NCI-H524 (cell line): ENCODE measurements at places on chromosomes 12 and 14.

DNA sequence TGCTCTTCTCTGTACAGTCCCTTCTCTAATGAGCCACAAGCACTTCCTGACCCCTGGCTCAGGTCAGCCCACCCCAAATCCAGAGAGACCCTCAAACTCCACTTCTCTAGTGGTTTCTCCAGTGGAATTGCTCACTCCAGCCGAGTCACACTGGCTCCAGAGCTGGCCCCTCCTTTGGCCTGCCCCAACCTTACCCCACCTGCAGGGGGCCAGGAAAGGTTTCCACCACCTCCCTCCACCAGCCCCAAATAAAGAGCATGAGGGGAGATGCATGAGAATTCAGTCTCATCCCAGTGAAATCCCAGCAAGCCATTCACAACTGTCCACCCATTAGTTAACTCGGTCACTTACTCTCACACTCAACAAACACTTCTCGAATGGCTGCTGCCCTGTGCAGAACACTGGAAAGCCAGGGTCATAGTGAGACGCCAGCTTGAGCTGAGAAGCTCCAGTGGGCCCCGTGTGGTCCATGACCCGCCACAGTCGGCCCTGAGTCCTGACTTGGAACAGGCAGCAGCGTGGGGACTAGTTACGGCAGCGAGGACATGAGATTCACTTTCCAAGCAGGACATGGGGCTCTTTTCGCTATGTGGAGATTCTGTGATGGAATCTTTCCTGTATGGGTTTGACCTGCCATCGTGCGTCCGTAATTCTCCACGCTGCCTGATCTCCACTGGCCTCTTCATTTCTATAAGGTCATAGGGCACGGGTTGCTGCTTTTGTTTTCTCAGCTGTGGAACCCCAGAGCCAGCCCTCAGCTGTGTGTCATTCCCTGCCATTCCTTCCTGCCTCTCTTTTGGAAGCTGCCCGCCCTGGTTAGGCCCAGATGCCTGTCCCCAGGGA, 44.2 kb downstream of the SLC6A12 start:
- DNase-seq, result no peak

GRCh38 chr14:36056845-36057244, 119.7 kb downstream of the PTCSC3 start:
- DNase-seq, result no peak

- DNase-seq, result peak; percentile 58
Observed at GRCh38 chr14:72892879-72893635, 844 bp downstream of the DPF3 start.

DNA sequence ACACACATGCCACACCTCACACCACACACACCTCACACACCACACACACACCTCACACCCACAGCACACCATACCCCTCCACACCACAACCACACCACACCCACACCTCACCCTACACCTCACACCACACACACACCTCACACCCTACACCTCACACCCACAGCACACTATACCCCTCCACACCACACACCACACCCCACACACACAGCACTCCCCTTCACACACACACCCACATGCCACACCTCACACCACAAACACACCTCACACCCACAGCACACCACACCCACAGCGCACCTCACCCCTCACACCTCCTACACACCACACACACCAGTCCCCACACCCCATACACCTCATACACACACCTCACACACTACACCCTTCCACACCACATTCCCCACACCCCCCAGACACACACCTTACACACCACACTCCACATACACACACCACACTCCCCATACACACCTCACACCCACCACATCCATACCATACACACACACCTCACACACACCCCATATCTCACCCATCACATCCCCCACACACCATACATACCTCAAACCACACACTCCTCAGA, 80.0 kb downstream of the ACTN1 start:
- DNase-seq, result no peak

DNA sequence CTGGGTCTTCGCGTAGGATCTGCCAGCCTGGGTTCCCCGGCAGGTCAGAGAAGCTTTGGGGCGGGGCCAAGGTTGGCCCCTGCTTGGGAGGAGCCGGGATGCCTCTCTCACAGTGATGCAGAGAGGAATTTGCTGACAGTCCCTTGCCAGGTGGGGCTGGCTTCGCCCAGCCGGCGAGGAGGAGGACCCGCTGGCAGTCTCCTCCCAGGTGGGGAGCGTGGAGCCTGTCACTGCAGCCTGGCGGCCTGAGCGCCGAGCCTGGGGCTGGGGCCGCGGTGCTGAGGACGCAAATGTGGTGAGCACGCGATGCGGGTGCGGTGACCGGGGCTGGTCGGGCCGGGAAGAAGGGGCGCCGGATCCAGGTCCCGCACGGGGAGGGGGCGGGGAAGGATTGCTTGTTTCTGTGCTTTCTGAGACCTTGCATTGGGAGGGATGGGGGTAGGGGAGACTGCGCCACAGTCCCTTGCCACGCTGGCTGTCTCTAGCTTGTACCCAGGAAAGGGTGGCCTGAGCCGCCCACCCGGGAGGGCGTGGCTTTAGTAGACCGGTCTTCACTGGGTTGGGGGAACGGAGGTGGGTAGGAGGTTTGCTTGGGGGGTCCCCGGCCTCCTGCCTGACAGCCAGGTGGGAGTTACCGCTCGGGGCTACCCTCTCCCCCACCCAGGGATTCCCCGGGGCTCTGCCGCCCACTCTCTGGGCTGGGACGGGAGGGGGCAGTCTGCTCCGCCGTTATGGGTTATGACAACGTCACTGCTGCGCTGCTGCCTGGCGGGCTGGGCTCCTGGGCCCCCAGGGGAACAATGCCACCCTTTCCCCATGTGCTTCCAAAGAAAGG, at the start of gene TMEM63C:
Gene TMEM63C (plus strand): TSS at position 196 of the 835 bp plus-strand sequence. CDS start 37,016 bp downstream, outside the sequence.
- peak; percentile 100 for DNase-seq
